ENCODE measurements at places on chromosomes 6 and 20.

DNA sequence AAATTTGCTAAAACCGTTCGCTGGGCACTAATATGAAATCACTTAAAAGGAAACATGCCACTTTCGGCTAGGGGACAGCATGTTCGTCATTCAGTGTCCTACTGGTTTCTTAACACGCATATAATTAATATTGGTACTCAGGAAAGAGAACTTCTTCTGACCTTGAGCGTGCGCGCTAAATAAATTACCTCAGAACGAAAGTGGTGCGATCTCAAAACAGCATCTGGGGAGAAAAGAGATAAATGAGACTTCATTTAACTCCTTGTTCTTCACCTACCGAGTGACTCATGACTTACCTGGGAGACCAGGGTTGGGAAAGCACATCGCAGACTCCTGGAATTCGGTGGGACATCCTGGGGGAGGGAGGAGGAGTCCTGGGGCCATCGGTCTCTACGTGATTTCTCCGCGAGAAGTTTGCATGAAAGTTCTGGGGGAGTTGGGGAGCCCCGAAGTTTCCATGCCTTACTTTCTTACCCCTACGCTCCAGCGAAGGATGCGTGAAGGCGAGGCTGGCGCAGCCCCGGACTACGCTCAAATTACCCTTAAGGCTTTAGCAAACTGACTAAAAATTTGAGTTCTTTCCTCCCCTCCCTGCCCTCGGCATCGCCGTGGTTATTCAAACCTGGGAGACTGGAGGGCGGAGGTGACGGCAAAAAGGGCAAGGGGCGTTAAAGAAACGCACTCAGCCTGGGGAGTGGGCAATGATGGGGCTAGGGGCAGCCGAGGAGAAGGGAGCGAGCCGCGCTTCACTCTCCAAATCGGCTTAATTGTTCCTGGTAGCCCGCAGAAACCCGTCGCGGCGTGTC is 1.1 kb upstream of the BEND6 start:
- no peak for DNase-seq

DNA sequence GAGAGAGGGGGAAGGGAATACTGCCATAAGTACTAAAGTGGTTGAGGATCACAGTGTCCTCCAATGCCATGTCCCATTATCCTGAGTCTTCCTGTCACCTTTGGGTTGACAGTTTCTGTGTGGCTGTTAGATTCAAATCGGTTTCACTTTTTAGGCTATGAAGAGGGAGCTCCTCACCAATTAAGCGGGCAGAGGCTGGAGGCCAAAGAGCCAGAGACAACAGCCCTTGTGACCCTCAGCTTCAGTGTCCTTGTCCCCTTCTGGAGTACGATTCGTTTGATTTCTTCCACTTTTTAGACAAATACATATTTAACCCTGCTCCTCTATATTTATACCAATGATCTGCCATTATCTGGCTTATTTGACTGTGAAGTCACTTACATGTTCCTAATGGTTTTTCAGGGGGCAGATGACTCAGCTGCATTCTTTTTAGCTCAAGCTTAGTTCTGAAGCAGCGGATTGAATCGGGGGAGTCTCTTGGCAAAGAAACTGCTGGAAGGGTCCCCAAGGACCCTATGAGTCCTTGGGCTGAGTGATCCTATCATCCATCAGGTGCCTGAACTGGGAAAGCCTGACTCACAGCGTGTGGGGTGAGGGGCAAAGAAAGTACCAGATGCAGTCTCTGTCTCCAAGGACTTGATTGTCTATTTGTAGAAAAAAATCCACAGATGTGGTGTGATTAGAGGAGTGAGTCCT is 18.2 kb downstream of the FERMT1 start:
- no peak for DNase-seq

DNA sequence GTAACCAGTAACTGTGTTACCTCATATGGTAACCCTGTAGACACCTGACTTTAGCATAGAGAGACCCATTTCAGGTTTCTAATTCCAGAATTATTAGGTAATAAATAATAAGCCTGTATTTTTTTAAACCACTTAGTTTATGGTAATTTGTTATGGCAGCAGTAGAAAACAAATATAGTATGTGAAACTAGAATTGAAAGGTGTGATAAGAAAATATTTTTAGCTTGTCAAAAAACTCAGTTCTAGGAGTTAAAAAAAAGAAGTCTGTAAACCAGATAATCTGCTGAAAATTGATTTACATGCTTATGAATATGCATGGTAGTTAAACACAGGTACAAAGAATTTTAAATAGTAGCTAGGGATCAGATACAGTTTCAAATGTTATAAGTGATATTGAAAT is 695.0 kb upstream of the GJE1 start:
- DNase-seq: no peak

GRCh38 chr6:30013291-30013922 is 47.7 kb upstream of the POLR1H start:
- peak; percentile 18 for DNase-seq

- DNase-seq: no peak
Observed at GRCh38 chr6:88111991-88112390, 54.2 kb downstream of the CNR1 start.

GRCh38 chr6:135993361-135993760 is 141.9 kb downstream of the PDE7B start:
- DNase-seq: no peak

DNA sequence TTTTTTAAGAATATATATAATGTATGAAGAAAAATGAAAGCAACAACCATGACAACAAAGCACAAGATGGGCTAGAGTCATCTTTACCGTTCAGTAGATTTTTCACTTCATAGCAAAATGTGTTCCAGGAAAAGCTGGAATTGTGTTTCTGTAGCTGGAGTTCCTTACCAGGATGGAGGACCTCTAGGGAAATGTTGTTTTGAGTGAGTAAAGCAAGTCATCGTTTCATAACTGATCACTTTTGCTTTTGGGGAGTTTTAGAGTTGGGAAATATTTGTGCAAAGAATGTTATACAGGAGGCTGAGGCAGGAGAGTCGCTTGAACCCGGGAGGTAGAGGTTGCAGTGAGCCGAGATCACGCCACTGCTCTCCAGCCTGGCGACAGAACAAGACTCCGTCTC is 151.6 kb downstream of the SASH1 start:
- DNase-seq: no peak

DNA sequence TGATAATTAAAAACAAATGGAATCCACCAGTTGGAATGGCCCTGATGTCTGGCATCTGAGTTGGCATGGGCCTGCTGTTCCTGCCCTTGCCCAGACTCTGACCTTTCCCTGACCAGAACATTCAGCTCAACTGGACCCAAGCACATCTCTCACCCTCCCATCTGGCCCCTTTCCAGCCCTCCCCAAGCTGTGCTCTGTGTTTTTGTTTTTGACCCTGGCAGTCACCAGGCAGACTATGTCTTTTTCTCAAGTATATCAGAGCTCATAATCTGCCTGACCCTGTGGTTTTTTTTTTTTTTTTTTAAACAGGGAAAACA is 117.6 kb downstream of the TRDN start:
- DNase-seq: no peak

- no peak for DNase-seq
Observed at GRCh38 chr6:118248171-118248570, 299.9 kb upstream of the PLN start.

GRCh38 chr20:38450412-38450975 is 15.4 kb upstream of the SNHG17 start:
- DNase-seq: no peak

- DNase-seq: peak; percentile 61
Observed at GRCh38 chr20:41329435-41330342, 10.9 kb upstream of the LPIN3 start.

DNA sequence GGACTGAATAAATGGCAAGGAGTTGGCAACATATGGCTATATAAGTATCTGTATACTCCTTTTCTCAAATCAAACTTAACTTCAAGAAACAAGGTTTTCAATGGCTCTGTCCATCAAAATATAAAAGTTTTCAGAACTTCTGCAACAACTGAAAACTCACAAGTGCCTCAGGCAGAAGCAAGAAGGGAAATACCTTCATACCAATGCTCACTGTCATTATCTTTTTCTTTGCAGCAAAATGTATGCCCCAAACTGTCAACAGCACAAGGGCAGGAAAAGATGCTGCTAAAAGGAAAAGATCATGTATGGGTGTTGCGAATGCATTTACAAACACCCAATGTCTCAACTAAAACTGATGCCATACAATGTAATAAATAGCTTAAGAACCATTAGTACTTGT is 45.9 kb downstream of the PTPRK start:
- no peak for DNase-seq

- no peak for DNase-seq
Observed at GRCh38 chr6:149939909-149940671, 1.7 kb upstream of the ULBP2 start.

DNA sequence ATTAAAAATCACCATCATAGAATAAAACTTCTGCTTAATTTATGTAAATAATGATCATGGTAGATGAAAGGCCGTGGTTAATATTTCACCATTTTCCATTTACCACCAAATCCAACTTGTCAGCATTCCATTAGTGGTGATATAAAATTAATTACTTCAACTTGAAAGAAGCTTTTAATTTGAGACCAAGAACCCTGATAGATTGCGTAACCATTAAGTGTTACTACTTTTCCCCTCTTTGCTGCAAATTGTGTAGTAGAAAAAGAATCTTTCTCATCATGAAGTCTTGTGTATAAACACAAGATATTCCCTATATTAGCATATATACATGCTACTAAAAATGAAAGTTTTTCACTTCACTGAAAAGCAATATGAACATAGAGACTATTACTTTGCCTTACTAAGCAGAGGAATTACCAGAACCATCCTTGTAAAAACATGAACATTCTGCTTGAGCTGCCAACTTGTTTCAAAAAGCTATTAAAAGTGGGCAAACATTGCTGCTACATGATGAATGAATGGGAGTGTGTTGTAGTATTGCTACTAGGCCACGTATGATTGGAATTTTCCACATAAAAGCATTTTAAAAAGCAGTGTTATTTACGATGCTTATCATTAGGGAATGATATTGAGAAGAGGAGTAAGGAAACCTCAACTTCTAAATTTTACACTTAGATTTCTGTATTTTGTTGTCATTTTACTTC is 35.0 kb downstream of the STX11 start:
- DNase-seq: no peak

DNA sequence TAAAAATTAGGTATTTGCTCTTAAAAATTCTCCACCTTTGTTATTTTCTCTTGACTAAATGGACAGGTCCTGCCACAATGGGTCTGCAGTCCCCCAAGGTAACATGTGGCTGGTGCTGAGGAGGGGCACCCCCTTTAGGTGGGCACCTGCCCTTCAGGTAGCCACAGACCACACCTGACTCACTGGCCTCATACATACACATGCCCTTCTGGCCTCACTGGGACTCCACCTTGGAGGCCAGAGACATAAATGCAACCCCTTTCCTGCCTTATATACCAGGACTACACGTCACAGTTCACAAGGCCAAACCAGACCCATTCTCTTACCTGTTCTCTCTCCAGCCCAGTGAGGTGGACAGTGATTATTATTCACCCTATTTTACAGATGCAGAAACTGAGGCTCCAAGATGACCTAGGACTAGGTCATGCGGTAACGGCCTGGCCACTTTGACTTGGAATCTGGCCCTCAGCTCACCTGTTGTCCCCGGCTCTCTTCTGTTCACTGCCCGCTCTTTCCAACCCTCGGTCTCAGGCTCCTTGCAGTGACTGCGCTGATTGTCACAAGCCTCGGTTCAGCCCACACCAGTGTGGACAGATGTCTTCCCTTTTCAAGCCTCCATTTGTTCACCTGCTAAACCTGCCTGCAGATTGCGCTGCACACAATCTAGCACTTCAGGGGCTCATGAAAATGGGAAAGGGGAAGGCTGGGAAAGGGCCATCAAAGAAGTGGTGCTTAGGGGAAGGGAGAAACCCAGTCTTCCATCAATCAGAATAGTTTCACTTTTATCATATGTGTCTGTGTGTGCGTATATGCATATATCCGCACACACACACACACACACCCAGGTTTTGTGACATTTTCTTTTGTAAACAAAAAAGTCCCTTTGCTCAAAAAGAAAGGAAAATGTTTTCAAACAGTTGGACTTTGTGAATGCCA is 121.7 kb downstream of the BCAS1 start:
- no peak for DNase-seq

GRCh38 chr6:101290346-101290745 is 103.2 kb upstream of the GRIK2 start:
- no peak for DNase-seq

- DNase-seq: no peak
Observed at GRCh38 chr6:119256392-119256791, 93.2 kb downstream of the MAN1A1 start.

DNA sequence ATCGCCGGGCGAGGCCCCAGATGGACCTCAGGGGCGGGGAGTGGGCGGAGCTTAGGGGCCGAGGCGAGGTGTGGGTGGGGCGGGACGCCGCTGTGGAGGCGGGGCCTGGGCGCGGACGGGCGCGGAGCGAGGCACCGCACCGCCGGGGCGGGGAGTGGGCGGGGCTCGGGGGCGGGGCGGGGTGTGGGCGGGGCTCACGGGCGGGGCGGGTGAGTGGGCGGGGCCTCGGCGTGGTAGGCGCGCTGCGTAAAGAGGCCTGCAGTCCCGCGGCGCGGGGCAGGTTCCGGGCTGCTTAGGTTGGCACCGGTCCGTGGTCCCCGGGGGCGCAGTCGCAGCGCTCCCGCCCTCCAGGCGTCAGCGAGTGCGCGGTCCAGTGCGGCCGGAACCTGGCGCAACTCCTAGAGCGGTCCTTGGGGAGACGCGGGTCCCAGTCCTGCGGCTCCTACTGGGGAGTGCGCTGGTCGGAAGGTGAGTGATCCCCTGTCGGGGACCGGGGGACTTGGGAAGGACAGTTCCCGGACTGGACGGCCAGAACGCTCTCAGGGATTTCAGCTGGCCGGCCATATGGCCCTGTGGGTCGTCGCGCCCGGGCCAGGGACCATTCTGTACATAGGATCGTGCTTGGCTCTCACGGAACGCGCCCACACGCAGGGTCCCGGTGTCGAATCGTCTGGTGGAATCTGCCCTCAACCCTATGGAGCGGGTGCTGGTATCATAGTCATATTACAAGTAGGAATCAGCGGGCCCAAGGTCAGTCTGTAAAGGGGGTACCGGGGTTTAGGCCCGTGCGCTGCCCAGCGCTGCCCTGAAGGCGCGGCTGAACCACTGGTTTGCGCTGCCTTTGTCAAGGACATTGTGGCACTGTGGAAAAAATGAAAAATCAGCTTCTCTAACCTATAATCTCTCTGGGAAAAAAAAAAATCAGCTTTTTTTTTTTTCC is at the start of gene NQO2:
TSS of gene NQO2 (plus strand) at position 277 of the 940 bp plus-strand sequence. CDS start 6,659 bp downstream, outside the sequence.
- DNase-seq: peak; percentile 87

DNA sequence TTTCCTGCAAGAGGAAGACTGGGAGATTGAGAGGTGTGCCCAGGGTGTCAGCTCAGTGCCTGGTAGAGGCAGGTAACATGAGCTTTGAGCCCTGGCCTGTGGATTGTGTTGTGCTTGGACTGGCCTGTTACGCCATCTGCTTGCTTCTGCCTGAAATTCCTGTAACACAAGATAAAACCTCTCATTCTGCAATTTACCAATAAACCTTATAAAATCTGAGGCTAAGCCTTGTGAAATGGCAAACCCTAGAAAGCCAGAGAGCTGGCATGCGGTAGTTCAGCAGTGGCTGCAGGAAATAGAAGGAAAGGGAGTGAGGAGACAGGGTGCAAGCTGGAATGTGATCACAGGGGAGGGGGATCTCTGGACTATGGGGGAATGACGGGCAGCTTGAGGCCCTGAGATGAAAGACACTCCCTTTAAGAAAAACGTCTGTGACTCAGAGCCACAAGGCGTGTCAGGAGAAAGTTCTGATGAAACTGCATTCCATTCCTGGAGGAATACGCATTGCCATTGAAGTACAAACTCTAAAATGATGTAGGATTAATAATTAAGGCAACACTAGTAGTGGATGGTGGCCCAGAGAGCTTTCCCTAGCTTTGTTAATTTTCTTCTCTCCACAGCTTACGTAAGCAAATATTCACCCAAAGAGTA is 26.3 kb upstream of the TFAP2A start:
- DNase-seq: no peak

- no peak for DNase-seq
Observed at GRCh38 chr6:46472243-46472642, 19.0 kb downstream of the RCAN2 start.

All from stimulated activated CD8-positive, alpha-beta memory T cell treated with anti-CD3 and anti-CD28 coated beads, Interleukin-7, amount 100 ng/mL, for 4 hours (primary cell).